ENCODE measurements at places on chromosomes 7 and 10.
A peak's percentile ranks its signal among the peaks of the same experiment; 100 is the strongest.

GRCh38 chr7:55019691-55020465, 1.1 kb downstream of the EGFR start:
- DNase-seq: peak; percentile 16

DNA sequence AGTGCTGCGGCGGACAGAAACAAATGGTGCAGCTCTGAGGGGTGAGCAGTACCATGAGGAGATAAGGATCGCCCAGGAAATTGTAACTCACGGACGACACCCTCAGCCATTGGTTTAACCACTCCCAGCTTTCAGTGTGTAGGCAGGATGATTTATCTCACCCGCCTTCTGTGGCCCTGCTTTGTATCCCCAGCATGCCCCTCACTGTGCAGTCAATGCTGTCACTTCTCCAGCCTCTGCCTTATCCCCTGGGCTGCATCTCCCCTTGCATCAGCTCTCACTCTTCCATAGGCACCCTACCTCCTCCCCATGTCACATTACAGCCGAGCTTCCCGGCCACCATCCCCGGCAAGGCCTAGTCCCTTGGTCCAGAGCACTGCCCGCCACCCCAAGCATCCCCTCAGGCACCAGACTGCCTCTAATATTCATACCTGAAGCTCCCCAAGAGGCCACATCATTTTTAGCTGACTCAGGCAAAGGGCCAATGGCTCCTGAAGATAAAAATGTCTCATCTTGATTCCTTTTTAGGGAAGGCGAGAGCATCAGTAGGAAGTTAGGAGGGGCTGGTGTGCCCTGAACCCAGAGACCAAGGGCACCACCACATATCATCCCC, 77.1 kb downstream of the CARD11 start:
- DNase-seq: no peak

DNA sequence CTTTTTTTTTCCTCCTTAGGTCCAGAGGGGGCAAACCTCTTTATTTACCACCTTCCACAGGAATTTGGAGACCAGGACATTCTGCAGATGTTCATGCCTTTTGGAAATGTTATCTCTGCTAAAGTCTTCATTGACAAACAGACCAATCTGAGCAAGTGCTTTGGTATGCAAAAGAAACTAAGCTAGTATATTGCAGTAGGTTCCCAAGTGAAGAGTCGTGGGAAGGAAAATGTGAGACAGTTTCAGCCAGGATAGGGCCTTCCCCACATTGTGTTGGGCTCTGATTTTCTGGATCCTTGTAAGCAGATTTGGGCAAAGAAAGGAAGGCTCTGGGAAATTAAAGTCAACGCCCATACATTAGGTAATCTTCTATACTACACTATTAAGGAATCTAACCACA, 285.6 kb downstream of the USP6NL start:
- DNase-seq: no peak

DNA sequence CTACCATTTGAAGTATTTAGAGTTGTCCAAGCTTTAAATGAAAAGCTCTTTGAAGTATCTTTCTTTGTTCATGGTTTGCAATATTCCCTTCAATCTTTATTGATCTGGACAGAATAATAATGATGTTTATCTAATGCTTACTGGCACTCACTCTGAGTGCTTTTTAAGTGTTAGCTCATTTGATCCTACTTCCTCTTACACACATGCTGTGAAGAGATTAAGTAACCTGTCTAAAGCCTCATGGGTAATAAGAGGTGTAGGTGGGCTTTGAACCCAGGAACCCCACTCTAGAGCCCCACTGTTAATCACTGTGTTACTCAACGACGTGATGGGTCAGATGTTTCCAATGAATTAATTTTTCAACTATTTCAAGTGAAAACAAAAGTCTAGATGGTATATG, 31.1 kb upstream of the ADD3 start:
- DNase-seq: no peak

- no peak for DNase-seq
These were observed 6.7 kb downstream of the CHST3 start for GRCh38 chr10:71970869-71971268.
